ENCODE measurements at places on chromosomes 3 and 15.

- no peak for DNase-seq
These were observed 125.6 kb upstream of the ROPN1 start for GRCh38 chr3:124117486-124117885.

- DNase-seq: no peak
These were observed 116.2 kb downstream of the CHSY1 start for GRCh38 chr15:101135532-101136166.

DNA sequence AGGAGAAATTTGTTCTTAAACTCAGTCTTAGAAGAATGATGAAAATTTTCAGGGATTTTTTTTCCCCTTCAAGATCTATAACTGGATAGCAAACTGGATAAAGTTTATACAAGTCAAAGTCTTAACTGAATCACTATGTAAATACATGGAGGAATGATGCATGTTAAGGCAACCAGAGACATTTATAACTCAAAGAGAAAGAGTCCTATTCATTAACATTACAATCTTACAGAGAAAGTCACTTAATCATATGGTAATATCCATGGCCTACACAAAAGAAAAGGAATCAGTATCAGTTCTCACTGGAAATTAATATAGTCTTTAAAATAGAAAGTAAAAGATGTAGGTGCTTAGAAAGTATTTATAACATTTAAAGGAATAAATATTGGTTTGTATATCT, 869.1 kb downstream of the TBL1XR1 start:
- no peak for DNase-seq

- DNase-seq: no peak
These were observed 11.4 kb downstream of the NEK10 start for GRCh38 chr3:27357665-27358258.

- DNase-seq: no peak
These were observed 890 bp downstream of the CHRD start for GRCh38 chr3:184380627-184381260.

DNA sequence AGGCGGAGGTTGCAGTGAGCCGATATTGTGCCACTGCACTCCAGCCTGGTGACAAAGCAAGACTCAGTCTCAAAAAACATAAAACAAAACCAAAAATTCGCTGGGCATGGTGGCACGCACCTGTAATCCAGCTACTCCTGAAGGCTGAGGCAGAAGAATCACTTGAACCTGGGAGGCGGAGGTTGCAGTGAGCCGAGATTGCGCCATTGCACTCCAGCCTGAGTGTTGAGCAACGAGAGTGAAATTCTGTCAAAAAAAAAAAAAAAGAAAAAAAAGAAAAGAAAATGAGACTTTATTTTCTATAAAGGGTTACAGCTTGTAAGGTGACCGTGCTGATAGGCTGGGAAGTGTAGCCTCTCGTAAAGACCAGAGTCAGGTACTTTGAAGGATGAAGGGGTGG, 6.0 kb upstream of the HACD3 start:
- no peak for DNase-seq

DNA sequence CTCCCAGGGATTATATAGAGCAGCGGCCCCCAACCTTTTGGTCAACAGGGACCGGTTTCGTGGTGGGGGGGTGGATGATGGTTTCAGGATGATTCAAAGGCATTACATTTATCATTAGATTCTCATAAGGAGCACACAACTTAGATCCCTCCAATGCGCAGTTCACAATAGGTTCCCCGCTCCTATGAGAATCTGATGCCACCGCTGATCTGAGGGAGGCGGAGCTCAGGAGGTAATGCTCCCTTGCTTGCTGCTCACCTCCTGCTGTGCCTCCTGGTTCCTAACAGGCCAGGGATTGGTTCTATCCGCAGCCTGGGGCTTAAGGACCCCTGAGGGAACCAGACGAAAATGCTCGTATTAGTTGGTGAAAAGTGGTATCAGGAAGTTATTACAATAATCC, 1.3 kb upstream of the HACD2 start:
- no peak for DNase-seq

GRCh38 chr15:54322341-54322740, 344.1 kb downstream of the UNC13C start:
- no peak for DNase-seq

DNA sequence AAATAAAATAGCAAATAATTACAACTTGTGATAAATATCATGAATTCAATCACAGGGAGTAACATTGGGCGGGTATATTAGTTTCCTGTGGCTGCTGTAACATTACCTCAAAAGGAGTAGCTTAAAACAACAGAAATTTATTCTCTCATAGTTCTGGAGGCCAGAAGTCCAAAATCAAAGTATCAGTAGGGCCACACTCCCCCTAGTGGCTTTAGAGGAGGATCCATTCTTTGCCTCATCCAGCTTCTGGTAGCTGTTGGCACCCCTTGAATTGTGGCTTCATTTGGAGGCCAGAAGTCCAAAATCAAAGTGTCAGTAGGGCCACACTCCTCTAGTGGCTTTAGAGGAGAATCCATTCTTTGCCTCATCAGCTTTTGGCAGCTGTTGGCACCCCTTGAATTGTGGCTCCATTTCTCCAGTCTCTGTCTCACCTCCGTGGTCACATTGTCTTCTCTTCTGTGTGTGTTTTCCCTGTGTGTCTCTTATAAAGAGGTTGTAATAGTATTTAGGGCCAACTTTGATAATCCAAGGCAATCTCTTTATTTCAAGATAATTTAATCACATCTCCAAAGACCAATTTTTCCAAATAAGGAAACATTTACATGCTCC, 3.1 kb upstream of the CFAP20DC start:
- DNase-seq: no peak

GRCh38 chr3:114241262-114241661, 3.9 kb upstream of the ZNF80 start:
- no peak for DNase-seq

DNA sequence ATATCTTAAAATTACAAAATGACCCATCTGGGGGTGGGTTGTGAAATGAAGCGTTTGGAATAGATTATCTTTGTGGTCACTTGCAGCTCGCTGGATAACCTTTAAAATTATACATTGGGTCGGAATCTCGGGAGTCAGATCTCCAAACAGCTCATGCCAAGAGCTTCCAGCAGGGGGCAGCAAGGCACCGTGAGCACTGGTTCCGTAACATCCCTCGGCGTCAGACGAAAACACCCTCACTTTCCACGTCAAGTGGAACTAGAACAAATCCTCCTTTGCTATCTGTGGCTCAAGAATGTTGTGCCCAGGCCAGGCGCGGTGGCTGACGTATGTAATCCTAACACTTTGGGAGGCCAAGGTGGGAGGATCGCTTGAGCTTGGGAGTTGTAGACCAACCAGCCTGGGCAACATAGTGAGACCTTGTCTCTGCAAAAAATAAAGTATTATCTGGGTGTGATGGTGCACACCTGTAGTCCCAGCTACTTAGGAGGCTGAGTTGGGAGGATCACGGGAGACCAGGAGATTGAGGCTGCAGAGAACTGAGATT, 31.1 kb downstream of the UMPS start:
- peak; percentile 60 for DNase-seq

- DNase-seq: no peak
These were observed 206.8 kb upstream of the TPRG1 start for GRCh38 chr3:188964957-188965356.

DNA sequence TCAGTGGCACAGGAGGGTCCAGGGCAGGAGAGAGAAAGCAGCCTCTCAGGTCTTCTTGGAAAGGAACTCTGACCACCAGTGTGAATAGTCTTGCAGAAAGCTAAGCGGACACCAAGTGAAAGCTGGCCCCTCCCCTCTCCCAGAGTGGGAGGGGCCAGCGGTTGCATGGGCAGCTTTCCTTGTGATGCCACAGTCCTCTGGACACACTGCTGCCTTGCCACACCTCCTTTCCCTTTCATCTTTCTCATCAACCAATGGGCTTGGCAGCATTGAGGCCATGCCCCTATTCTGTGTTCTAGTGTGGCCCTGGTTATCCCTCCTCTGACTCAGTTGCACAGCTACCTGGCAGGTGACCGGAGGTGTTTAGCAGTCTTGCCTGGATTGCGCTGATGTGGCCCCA, 49.7 kb upstream of the GOLGA6B start:
- DNase-seq: no peak

DNA sequence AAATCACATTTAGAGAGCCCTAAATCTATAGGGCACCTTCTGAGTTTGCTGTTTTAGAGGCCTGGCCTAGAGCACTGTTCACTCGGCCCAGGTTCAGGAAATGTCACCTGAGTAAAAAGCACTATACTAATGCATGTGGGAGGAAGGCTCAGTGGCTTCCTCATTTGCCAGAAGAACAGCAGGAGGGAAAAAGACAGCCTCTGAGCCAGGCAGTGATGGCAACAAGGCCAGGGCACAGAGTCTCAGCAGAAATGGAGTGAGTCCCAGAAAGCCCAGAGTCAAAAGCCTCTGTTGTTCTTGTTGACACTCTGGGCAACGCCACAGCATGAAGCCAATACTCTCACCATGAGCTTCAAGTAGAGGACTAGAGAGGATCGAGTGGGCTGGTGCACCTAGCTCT, 25.9 kb downstream of the LTF start:
- no peak for DNase-seq

DNA sequence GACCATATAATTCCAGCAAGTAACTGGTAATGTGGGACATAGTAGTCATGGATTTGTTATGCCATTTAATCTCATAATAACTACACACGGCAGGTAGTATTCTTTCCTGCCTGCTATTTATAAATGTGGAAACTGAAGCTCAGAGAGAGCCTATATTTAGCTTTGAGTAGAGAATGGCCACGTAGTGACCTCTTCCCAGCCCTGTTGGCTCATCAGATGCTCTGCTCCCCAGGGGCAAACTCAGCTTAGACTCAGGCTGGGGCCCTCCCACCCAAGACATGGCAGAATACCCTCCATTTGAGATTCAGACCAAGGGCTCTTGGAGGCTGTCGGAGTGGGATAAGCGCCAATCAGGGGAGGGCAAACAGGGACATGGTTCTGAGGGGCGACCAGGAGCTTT, 17.3 kb upstream of the HDAC11 start:
- DNase-seq: no peak

- no peak for DNase-seq
These were observed 264.1 kb downstream of the LSAMP start for GRCh38 chr3:116181159-116181558.

DNA sequence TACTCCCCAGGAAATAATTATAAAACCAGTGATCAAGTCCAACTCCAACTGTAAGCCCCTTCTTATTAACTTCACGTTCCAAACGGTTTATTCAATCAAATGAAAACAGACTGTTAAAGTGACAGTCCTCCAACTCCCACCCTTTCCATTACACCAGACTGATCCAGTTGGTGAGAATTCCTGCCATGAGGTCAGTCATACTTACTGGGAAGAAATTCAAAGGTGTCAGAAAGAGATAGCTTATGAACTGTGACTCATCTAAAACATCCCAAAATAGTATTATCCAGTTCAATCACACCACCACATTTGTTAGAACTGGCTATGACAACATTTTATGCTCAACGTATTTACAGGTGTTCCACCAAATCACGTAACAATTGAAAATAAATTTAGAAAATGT, 19.5 kb downstream of the SMARCC1 start:
- no peak for DNase-seq

GRCh38 chr3:197746801-197747237, 2.9 kb upstream of the FYTTD1 start:
- no peak for DNase-seq

- no peak for DNase-seq
These were observed 115.4 kb upstream of the RAD18 start for GRCh38 chr3:9078561-9079240.

DNA sequence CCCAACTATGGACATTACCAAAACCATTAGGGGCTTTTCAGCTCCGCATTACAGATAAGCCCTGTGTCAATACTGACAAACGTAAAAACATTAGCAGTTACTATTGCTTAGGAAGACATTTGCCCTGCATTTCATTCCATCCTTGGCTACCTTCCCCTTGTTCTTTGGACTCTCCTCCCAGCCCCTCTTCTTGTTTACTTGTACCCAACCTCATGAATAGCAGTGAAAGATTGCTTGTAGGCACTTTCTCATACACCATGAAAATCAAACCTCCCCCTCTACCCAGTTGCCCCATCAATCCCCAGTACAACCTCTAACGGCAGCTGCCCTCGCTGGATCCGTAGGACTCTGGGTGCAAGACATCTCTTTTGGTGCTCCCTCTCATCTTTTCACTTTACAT, 16.9 kb upstream of the FAM107A start:
- DNase-seq: no peak

DNA sequence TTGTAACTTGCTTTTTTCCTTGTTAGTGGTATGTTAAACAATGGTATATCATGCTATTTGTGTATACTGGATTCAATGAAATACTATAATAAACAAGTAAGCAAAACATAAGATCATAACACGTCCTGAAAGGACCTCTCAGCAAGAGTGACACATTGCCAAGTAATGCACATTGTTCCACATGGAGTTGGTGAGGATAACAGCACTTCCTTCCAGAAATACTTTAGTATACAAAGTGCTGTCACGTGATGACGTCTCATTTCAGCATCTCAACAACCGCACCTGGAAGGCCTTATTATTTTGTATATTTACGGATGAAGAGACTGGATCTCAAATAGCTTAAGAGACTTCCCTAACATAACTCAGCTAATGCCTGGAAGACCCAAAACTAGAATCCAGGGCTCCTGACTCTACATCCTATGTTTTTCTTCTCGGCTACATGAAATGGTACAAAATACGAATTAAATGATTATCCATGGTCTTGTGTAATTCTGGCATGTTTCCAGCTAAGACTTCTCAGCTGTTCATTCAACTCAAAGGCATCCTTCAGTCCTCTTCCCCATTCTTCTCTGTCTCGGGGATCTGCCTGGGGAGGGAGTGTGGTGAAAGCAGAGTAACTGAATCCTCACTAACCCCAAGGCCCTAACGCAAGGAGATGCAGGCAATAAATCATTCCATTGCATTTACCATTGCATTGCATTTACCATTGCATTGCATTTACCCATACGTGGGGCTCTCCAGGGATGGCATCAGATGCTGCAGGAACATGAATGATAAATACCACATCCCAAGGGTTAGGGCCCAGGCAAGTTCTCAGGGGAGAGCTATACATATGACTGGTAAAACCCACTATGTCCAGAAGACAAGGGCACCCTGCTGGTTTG, 79.2 kb downstream of the LIPC start:
- no peak for DNase-seq

- DNase-seq: no peak
These were observed 8.7 kb upstream of the PLA2G4F start for GRCh38 chr15:42165106-42165505.

DNA sequence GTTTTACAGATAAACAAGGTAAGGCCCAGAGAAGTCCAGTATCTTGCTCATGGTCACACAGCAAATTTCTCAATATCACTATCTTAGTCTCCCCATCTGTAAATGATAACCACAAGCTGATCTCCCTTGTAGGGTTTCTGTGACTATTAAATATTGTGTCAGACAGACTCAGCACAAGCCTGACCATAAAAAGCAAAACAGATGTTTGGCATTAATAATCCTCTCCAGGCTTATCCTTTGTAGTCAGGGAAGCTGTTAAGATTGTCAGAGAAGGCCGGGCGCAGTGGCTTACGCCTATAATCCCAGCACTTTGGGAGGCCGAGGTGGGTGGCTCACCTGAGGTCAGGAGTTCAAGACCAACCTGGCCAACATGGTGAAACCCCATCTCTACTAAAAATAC, 173.2 kb upstream of the PRICKLE2 start:
- DNase-seq: no peak

- DNase-seq: no peak
These were observed 505.1 kb downstream of the CNTN4 start for GRCh38 chr3:2603692-2604289.
